Stimulated activated CD4-positive, alpha-beta T cell treated with anti-CD3 and anti-CD28 coated beads, Interleukin-15, amount 100 ng/mL, for 24 hours (primary cell): ENCODE measurements at places on chromosomes 7 and 10.

GRCh38 chr7:47185170-47185569 lies 396.7 kb downstream of the TNS3 start:
- no peak for DNase-seq

GRCh38 chr10:102452672-102453340 lies 1.5 kb upstream of the C10orf95 start:
- DNase-seq, result peak; percentile 88

DNA sequence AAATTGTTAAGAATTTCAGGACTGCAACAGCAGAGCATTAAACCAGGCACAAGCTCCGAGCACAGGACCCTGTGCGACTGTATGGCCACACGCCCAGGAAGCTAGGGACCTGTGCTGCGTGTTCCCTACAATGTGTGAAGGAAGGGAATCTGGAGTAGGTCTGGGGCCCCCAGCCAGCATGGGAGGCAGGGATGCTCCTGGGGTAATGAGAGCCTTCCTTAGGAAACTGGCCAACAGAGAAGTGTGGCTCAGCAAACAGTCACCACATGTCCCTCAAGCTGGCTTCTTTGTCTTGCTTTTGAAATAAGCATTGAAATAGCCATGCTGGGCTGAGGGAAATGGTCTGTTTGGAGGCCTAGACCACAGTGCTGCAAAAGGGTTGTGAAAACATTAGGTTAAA lies 8.2 kb downstream of the BLNK start:
- no peak for DNase-seq

DNA sequence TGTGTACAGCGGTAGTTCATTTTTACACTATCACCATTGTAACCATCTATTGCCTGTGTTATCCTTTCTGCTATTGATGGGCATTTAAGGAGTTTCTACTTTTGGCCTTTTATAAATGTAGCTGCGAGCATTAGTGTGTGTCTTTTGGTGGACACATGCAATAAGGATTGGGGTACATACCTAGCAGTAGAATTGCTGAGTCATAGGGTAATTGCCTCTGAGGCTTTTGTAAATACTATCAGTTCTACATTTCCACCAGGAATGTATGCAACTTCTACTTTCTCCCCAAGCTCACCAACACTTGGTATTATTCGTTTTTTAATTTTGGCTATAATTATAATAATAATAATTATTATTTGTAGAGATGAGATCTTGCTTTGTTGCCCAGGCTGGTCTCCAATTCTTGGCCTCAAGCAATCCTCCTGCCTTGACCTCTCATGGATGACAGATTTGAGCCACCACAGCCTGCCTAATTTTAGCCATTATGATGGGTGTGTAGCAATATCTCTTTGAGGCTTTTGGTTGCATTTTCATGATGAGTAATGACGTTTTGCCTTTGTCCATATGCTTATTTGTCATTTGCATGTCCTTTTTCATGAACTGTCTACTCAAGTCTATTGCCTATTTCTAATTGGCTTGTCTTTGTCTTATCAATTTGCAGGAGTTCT lies 277.0 kb downstream of the ACTR3B start:
- DNase-seq, result no peak

DNA sequence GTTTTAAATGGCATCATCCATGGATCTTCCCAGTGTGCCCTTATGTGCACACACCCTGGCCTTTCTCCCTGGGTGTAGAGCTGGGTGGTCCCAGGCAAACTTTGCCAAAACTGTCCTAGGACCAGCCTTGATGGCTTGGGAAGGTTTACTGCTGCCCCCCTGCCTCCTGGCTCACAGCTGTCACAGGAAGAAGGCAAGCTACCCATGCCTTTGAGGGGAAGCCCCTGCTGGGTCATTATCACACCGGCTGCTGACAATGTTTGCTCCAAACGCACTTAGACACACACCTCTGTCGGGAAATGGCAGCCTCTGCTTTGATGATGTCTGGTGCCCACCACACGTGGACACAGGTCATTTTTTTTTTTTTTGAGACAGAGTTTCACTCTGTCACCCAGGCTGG lies 25.2 kb upstream of the FIGNL1 start:
- no peak for DNase-seq

DNA sequence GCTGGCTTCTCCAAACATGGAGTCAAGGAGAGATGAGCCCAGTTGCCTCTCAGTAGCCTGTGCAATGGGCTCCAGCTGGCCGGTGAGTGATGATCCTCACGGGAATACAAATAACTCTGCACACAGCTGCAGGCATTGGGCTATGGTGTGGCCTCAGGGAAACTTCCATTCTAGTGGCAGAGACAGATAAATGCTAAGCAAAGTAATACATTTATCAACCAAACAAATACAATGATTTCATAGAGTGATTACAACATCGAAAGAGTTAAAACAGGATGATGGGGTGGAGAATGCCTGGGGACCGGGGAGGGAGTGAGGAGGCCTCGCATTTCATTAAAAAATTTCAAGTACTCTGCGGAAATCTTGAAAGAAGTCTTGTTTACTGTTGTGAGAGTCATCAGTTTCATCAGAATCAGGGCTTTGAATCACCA lies 15.0 kb upstream of the AKR1B1 start:
- DNase-seq, result no peak

DNA sequence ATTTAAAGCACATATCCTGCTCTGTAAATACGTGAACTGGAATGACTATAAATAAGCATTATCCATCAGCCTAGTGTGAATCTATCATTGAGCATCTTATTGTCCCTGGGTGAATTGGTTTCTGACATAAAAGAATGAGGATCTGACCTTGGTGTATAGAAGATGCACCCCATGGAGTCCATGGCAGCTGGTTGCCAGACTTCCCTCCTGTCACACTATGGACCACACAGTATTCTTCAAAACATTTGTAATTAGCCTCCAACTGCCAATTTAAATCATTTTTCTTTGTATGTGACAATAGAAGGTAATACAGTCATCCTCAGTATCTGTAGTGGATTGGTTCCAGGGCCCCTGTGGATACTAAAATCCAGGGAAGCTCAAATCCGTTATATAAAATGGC lies 238.1 kb upstream of the ZWINT start:
- no peak for DNase-seq

- no peak for DNase-seq
These were observed 19.9 kb upstream of the ZEB1 start for GRCh38 chr10:31299119-31299518.

DNA sequence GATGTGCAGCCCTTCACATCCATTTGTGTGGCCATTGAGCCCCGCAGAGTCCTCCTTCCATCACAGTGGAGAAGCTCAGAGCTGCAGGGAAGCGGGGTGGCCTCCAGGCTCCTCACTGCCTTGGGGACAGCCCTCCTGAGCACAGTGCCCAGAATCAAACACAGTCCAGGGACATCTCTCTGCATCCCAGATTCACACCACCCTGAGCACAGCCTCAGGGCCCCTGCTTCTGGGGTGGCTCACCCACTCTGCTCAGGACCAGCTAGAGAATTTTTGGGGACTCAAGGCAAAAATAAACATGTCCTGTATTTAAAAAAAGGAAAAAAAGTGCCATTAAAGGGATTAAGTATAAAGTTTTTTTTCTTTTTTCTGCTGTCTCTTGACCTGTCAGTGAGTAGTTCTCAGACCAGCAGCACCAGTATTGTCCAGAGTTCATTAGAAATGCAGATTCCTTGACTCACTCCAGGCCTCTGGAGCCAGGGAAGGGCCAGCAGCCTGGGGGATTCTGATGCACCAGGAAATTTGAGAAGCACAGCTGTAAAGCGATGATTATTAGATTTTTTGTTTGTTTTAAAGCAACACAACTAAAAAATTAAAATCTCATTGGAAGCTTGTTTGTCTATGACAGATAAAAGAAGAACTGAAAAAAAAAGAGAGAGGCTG lies 61.6 kb downstream of the ARHGAP22 start:
- DNase-seq, result no peak

DNA sequence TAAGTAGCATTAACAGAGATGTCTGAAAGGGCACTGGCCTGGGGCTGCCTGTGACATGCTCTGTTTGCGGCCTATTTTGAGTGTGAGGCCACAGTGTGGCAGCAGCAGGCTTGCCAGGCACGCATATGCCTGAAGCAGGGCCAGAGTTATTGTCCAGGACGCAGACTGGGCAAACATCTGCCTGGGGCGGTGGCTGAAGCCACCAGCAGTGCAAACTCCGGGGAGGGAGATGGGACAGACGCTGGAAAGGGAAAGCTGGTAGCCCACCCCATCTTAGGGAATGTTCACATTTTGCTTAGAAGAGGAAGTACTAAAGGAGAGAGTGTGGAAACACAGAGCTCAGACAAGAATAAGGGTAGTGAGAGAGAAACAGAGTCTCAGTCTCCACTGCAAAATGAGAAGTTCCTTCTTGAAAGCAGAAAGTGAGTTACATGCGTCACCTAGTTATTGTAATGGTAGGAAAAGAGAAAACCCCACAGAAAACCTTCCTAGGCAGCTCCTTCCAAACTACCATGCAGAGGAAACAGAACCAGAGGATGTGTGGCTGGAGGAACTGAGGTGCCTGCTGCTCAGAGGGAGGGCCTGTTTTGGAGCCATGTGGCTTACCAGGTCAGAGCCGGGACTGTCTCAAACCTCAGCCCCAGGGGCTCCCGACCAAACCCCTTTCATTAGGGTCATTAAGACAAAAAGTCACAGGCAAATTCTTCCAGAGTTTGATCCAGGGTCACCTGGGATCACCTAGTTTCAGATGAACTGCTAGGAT lies 14.5 kb downstream of the AKR1B1 start:
- no peak for DNase-seq

DNA sequence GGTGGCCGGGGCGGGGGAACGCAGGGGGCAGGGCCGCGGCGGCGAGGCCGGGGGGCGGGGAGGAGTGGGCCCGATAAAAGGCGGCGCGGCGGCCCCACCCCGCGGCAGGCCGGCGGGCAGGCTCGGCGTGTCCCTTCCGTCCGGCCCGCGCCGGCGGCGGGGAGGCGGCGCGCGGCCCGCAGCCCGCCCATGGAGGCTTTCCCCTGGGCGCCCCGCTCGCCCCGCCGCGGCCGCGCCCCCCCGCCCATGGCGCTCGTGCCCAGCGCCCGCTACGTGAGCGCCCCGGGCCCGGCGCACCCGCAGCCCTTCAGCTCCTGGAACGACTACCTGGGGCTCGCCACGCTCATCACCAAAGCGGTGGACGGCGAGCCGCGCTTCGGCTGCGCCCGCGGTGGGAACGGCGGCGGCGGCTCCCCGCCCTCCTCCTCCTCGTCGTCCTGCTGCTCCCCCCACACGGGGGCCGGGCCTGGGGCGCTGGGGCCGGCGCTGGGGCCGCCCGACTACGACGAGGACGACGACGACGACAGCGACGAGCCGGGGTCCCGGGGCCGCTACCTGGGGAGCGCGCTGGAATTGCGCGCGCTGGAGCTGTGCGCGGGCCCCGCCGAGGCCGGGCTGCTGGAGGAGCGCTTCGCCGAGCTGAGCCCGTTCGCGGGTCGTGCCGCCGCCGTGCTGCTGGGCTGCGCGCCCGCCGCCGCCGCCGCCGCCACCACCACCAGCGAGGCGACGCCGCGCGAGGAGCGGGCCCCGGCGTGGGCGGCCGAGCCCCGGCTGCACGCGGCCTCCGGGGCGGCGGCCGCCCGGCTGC lies at the start of gene NANOS1:
NANOS1 (plus strand) TSS at position 102 of the 808 bp plus-strand sequence; CDS start at position 190, 88 bp downstream.
- DNase-seq, result peak; percentile 49
